ENCODE measurements at places on chromosomes 12 and 14.

GRCh38 chr14:33150666-33151428 is 212.2 kb downstream of the NPAS3 start:
- DNase-seq: no peak

DNA sequence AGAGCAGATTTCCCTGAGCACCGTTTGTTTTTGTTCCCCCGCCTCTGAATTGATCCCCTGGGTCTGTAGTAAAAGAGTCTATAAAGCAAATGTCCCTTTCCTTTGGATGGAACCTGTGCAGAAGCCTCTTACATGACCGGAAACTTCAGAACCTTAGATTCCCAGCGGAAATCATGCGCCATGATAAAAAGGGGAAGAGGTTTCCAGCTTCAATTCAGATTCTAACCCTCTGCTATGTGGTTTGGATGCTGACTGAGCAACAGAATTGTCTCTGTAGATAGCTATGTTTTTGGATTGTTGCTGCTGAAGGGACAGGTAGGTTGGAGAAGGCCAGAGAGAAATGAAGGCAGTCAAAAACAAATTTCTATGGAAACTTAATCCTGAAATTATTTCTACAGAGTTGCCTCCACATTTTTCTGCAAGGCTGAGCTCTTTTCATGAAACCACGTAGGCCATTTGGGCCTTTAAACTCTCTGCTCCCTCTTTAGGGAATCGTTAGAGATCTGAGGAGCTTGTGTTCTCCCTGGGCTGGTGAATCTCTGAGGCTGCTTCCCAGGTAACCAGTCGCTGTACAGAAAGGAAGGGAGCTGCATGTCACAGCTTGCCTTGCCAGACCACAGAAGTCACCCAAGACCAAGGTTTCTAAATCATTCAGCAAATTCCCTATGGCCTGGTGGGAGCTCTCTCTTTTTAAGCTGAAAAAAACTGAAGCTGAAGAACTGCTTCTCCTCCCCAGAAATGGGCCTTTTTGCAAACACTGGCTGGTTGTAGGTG is 28.7 kb upstream of the OR10P1 start:
- no peak for DNase-seq

DNA sequence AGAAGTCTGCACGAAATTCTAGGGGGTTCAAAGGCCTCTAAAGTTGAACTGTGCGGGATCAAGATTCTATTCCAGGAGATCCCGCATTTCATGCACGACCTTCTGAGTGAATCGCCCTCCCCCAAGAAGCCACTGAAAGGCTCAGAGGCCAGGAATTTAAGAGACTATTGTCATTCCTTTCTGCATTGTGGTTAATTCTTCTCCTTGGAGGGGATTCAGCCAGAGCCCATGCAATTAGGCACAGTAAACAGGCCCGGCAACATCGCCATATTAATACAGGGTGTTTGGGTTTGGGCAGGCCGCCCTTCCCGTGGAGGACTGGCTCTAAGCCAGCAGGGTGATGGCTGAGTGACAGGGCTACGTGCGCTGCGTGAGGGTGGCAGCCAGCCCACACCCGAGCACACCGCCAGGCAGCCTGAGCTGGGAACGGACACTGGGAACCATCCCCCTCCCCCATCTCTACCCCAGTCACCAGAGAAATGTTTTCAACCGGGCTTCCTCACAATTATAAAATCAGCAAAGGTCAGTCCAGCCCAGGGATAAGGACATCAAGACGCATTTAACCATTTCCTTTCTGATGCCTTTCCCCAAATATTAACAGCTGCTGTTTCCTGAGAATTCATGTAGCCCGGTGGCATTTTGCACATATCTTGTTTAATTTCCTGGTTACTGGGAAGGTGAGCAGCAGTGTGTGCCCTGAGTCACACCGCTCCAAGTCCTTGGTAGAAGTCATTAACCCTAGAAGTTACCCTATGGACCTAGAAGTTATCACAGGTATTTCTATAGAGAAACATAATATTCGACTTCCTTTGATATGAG is 12.5 kb downstream of the EGLN3 start:
- no peak for DNase-seq

DNA sequence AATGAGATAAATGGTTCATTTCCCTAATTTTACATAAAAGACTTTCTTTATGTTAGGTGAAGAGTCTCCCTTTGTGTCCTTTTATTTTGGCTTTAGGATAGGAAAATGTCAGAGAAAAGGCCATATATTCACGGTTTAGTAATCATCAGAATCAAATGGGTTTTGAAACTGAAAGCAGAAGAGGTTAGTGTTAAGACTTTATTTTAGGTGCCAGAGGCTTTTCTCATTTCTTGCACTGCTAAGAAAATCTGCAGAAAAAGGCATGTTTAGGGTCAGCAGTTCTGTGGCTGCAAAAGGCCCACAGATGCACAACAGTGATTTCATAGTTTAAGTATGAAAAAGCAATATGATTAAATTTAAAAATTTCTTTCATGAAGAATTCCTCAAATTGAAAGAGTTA is 80.4 kb upstream of the SINHCAF start:
- no peak for DNase-seq

DNA sequence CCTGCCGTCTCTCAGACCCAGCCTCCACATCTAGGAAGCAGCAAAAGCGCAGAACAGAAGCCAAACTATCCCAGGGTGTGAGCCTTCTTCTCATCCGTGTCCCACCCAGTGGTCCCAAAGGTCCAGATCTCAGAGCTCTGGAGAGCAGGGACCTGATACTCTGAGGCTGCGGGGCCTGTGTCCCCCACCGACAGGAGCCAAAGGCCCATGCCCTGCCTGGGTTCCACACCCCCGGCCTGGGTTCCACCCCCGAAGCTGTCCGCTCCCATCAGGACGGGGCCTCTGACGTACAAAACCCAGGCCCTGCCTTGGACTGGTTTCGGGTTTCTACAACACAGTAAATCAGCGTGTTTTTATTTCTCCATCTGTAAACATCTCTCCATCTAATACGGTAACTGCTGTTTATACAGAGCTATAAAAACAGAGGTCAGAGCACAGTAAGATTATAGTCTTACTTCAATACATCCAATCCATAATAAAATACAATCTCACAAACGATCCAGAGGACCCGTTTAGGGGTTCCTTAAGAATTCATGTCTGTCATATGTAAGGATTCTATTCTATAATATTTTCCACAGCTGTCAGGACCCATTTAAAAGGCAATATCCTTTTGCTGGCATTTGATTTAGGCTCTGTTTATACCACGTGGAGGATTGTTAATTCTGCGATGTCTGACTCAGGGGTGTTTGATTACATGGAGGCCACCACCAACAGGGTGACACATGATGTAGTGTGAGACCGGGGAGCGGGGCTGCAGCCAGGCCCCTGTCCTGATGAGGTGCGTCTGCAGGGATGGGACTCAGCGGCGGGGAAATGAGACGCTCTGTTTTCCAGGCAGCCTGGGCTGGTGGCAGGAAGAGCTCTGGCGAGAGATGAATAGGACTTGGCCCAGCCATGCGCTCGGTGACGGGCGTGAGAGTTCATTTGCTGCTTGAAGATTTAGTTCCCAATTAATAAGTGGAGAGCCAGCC is 110.3 kb downstream of the DICER1 start:
- peak; percentile 5 for DNase-seq

DNA sequence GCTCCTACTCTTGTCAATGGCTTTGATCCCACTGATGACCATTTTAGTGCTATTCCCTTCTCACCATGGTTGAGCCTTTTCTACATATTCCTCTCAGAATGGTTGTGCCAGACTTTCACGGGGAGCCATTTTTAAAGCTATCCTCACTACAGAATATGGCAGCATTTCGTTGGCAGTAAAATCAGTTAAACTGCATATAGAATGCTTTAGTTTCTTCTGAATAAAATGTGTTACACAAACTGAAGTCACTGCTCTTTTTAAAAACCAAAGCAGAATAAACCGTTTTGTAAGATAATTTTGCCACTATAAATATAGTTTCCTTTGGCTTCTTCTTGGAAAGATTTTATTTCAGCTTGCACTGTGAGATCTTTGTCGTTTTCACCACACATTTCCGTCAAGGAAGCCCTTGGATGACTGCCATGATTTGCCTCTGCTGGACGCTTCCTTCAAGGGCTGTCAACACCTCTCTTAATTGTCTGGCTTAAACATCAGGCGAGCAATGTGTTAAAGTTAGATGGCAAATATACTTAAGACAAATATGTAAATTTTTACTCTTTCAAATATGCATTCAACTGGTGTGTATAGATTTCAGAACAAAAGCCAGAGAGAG is 624.2 kb downstream of the DIO2 start:
- no peak for DNase-seq

Measured in breast epithelium (tissue), 4 donors.